Caco-2 (cell line): ENCODE measurements at places on chromosomes 16 and 17. TPM values are rescaled to one million over a fixed set of nuclear protein-coding genes. Genes with fewer than 3 reads are reported as not detected.
A peak's percentile ranks its signal among the peaks of the same experiment; 100 is the strongest.

The NHLRC4 gene
- not detected in 2 replicates for total RNA-seq

- H3K27ac ChIP-seq: no peak overlapping the region
- no peaks in the 10 kb centered on the region for H3K4me1 ChIP-seq
- no peak overlapping the region for H3K4me3 ChIP-seq
- no peaks in the 10 kb centered on the region for H3K27me3 ChIP-seq
- no peaks in the 10 kb centered on the region for H3K36me3 ChIP-seq
- DNase-seq: no peak
Observed at GRCh38 chr16:28025631-28026030, 37.9 kb downstream of the GSG1L start.

DNA sequence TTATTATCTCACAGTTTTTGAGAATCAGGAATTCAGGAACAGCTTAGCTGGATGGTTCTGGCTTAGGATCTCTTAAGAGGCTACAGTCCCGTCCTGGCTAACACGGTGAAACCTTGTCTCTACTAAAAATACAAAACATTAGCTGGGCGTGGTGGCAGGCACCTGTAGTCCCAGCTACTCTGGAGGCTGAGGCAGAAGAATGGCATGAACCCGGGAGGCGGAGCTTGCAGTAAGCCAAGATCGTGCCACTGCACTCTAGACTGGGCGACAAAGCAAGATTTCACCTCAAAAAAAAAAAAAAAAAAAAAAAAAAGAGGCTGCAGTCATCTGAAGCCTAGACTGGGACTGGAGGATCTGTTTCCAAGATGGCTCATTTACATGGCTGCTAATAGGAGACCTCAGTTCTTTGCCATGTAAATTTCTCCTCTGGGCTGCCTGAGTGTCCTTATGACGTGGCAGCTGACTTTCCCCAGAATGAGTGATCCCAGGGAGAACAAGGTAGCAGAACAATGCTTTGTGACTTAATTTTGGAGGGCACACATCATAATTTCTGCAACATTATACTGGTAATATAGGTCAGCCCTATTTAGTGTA is 95.8 kb upstream of the CORO6 start:
- no peaks in the 10 kb centered on the region for H3K27me3 ChIP-seq
- no peaks in the 10 kb centered on the region; the same call in 1 of the 2 replicates for H3K36me3 ChIP-seq
- no peak overlapping the region for H3K4me3 ChIP-seq
- no peak for DNase-seq
- peaks cover 27% of the 10 kb centered on the region for H3K4me1 ChIP-seq

DNA sequence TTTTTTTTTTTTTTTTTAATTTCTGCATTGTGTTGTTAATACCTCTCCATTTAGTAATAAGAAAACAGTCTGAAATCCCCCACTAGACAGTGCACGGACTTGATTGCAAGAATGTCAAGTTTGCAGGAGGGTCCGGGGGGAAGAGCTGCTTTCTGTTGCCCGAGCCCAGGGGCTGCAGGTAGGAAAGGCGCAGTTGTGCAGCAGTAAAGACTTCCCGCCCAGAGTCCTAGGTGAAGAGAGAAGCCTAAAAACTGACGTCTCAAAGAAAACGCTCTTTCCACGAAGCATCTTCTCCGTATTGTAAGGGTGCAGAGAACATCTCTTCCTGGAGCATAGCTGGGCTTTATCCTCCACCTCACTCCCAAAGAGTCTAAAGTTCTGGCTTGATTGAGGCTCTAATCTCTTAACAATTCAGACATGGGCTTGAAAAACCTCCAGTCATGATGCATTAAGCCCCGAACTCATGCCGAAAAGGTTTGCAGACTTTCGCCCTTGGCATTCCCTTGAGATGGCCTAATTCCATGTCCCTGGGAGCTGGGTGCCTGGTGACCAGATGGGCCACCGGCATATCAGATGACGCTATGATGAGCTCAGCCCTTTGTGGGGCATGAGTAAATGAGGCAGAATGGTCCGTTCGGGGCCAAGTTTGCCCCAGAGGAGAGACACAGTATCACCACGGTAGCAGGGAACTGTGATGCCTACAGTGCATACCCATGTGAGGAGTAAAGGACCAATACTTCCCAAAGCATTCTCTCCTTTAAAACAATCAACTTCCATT is 436.2 kb upstream of the ZFHX3 start:
- DNase-seq: no peak
- H3K4me1 ChIP-seq: no peaks in the 10 kb centered on the region
- H3K36me3 ChIP-seq: no peaks in the 10 kb centered on the region
- no peaks in the 10 kb centered on the region for H3K27me3 ChIP-seq

DNA sequence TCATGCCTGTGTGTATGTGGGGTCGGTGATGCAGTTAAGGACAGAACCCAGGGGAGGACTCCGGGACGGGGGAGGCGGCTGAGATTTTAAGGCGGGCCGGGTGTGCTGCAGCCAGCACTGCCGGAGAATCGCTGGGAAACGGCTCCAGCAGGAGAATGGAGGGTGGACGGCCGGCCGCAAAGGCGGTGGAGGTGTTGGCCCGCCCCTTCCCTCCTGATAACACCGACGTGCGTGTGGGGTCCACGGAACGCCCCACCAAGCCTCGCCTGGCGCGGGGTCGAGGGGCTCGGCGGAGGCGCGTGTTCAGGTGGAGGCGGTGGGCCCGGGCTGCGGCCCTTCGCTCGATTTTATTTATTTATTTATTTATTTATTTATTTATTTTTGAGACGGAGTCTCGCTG is 633 bp downstream of the ZNF843 start:
- no peaks in the 10 kb centered on the region for H3K36me3 ChIP-seq
- H3K4me3 ChIP-seq: peak overlapping the region; percentile 69
- no peak for DNase-seq
- no peak overlapping the region for H3K27ac ChIP-seq

The VEZF1 gene
- total RNA-seq: 52.1 and 54.9 TPM in 2 replicates

DNA sequence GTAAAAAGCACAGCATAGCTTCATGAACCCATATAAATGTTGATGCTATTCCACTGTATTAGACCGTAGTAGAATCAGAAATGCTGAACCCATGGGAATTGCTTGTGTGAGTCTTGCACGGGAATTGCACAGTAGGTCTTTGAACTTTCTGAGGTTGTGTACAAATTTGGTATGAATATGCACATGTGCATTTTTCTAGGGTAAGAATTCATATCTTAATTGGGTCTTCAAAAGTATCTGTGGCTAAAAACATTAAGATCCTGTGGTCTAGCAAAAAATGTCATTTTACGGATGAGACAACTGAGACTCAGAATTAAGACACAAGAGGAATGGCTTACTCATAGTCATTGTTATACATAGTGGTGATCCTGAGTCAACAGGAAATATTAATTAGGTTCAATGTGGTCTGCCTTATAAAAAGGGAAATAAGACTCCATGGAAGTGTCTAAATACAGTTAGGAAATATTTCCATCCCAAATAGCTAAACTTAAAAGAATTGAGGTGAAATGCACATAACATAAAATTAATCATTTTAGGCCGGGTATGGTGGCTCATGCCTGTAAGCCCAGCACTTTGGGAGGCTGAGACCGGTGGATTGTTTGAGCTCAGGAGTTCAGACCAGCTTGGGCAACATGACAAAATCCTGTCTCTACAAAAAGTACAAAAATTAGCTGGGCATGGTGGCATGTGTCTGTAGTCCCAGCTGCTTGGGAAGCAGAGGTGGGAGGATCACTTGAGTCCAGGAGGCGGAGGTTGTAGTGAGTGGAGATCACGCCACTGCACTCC is 22.8 kb downstream of the TAOK1 start:
- no peaks in the 10 kb centered on the region for H3K27me3 ChIP-seq
- no peak overlapping the region for H3K27ac ChIP-seq
- no peaks in the 10 kb centered on the region for H3K4me1 ChIP-seq
- no peak for DNase-seq
- no peaks in the 10 kb centered on the region for H3K36me3 ChIP-seq
- H3K4me3 ChIP-seq: no peak overlapping the region

GRCh38 chr17:78343187-78343542 is 16.7 kb downstream of the SOCS3 start:
- peaks cover 13% of the 10 kb centered on the region for H3K4me1 ChIP-seq
- no peak for DNase-seq
- no peak overlapping the region for H3K4me3 ChIP-seq
- peak overlapping the region; percentile 35 for H3K27ac ChIP-seq

The CRYBA1 gene
- total RNA-seq: not detected in 2 replicates

GRCh38 chr16:65373097-65373496 is 251.2 kb upstream of the CDH11 start:
- no peaks in the 10 kb centered on the region for H3K4me1 ChIP-seq
- H3K36me3 ChIP-seq: no peaks in the 10 kb centered on the region
- H3K27ac ChIP-seq: no peak overlapping the region
- no peaks in the 10 kb centered on the region for H3K27me3 ChIP-seq

The C1QTNF8 gene
- not detected in 2 replicates for total RNA-seq

DNA sequence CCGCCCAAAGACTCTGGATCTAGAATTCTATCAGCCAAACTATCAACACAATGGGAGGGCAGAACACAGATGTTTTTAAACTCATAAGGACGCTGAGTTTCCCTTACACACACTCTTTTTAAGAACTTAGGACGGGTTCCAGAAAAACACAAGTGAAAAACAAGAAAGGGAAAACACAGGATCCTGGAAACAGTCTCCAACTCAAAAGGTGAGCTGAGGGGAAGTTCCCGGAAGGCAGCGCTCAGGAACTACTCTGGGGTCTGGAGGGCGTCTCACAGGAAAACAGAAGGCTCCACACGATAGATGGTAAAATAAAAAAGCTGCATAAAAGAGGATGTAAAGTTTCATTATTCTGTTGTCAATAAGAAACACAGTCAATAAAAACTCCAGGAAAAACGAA is 80.2 kb upstream of the DOC2B start:
- no peak overlapping the region for H3K27ac ChIP-seq
- H3K27me3 ChIP-seq: no peaks in the 10 kb centered on the region
- H3K4me3 ChIP-seq: no peak overlapping the region
- no peaks in the 10 kb centered on the region for H3K4me1 ChIP-seq
